ENCODE measurements at places on chromosomes 2 and 18.

DNA sequence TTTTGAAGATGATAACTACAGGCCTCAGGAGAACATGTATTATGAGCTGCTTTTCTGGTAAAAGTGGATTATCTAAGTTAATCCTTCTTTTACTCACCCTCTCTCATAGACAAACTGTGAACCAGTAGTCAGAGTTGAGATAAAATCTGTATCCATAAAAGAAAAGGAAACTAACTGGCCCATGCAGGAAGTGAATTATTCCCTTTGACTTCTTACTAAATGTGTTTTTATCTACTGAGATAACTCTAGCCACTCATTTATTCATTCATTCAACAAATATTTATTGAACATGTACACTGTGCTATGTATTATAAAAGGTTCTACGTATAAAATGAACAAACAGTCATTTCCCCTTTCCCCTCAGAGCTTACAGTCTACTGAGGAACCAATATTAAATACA lies 10.0 kb downstream of the WDR35 start:
- no peak for DNase-seq

DNA sequence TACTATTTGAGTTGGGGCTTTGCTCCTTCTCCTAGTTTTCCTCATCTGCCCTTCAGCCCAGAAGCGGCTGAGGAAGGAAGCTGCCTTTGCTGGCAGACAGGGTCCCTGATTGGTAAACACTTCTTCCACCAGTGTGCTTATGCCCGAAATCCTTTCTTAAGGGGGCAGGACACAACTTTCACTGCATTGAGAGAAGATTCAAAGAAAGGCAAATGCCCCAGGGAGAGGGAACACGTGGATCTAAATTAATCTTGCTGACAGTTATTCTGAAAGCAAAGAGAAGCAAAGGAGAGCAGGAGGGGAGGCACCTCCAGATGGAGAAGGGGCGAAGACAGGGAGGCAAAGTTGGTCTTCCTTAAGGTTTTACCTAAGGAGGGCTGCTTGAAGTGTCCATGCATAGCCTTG lies 92.1 kb upstream of the EFEMP1 start:
- DNase-seq: no peak

DNA sequence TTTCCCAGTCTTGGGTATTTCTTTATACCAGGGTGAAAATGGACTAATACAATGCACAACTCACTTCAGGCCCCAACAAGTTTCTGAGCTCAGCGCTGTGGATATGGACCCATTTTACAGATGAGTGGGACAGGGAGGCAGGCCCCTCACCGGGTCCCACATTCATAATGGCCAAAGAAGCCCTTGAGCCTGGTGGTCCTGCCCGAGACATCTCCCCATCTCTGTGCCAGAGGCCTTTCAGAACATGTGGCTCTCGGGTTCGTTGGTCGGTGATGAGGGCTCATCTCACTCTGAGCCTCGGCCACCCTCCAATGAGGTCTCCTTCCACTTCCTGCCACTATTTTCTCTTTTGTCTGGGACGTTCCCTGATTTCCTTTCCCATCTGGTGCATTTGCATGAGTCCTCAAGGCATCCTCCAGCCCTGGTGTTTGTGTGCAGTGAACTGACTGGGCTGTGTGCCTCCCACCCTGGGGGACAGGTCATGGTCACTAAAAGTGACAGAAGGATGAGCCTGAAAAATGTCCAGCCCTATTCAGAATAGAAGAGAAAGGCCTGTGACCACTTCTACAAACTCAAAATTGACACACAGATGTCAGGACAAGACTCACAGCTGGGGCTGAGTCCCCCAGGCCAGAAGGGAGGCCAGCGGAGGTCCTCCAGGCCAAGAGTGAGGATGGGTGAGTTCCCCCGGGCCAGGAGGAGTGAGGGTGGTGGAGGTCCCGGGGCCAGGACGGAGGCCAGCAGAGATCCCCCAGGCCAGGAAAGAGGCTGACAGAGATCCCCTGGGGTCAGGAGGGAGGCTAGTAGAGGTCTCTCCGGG lies 134.5 kb downstream of the PTGR3 start:
- DNase-seq: no peak

GRCh38 chr2:48332286-48332685 lies 197.7 kb upstream of the STON1 start:
- DNase-seq: peak; percentile 26

- no peak for DNase-seq
Observed at GRCh38 chr2:232714969-232715368, 17.8 kb downstream of the GIGYF2 start.

DNA sequence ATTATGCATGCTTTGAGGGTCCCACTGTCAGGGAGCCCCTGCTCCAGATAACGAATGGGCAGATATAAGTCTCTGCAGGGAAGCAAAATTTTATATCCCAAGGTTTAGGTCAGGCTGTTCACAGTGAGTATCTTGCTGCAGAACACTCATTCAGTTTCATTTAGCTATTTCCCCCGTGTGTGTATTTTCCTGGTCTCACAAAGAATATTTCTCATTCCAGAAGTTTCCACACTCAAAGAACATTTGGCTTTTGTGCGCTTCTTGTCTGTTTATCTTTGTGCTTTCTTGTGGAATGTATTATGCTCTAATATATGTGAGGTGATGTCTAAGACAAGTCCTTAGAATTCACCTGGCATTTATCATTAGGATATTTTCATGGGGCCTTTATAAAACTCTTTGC lies 140.4 kb upstream of the MMADHC start:
- no peak for DNase-seq
